ENCODE measurements at places on chromosomes 13 and 19. TPM values are rescaled to one million over a fixed set of nuclear protein-coding genes. Genes with fewer than 3 reads are reported as not detected.

APBA3 gene
- 17.5 TPM for polyA plus RNA-seq

ATP4A gene
- not detected for polyA plus RNA-seq

DACH1 gene
- 0.80 TPM for polyA plus RNA-seq

KLK3 gene
- 0.03 TPM for polyA plus RNA-seq

SIAH3 gene
- polyA plus RNA-seq = 0.02 TPM

NLRP7 gene
- 0.09 TPM for polyA plus RNA-seq

CGB8 gene
- polyA plus RNA-seq = not detected

DNA sequence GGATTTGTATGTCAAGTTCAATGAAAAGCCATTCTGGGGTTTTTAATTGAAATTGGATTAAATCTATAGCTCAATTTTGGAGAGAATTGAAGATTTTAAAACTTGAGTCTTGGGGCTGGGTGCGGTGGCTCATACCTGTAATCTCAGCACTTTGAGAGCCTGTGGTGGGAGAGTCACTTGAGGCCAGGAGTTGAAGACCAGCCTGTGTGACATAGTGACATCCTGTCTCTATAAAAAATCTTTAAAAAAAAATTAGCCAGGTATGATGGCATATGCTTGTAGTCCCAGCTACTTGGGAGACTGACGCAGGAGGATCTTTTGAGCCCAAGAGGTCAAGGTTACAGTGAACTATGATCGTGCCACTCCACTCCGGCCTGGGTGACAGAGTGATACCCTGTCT is 41.2 kb downstream of the VAV1 start:
- DNase-seq = no peak

- no peak for DNase-seq
Observed at GRCh38 chr13:40132249-40132648, 476.8 kb downstream of the COG6 start.

DNA sequence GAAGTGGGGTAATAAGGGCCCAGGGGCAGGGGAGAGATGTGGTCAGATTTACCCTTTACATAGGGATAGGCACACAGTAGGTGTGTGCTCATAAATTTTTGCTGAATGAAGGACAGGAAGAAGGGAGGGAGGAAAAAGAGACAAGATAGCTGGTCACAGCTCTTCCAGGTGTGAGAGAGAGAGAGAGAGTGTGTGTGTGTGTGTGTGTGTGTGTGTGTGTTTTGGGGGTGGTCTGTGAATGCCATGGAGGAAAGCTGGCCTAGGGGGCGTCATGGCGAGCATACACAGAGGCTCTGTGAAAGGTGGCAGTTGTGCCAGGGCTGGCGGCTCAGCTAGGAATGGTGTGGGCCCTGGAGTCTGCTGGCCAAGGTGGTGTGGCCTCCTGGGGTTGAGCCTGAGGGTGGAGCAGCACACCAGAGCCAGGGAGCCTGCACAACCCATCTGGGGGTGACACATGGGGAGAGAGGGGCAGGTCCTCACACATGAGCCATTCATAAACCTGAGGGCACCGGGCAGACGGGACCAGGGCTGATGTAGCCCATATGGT is 6.0 kb upstream of the PRX start:
- DNase-seq = no peak

DNA sequence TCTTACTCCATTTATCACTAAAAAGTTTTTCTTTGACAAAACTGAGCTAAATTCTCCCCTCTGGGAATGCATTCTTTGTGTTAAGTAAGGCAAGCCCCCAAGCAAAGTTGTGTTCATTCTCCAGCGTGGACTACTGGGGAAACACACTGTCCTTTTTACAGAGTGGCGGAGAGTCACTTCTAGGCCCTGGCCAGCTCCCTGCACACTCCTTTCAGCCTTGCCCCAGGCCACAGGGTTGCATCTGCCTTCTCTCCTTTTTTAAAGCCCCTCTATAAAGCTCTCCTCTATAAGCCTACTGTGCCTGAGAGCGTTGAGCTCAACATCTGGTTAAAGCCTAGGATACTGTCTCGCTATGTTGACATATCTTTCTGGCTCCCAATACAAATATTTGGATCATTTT is 803.4 kb downstream of the PCDH17 start:
- no peak for DNase-seq

DNA sequence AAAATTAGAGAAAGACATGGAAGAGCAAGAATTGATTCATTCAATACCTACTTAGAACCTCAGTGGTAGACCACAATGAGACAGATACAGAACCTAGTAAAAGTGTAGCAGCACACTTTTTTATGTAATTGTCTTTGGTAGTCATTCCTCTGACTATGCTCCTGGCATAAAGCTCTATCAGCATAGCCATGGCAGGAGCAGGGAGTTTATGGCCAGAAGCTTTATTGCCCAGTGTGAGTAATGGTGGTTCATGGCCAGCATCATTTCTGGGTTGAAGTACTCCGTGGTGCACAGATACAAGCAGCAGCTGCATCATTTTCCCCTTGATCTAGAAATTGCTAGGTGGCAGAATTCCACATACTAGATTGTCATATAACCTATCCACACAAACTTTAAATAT is 352.6 kb downstream of the TBC1D4 start:
- DNase-seq = no peak

Measured in spleen (tissue), 13 donors.